Skin of body (tissue), 3 donors: ENCODE measurements at places on chromosomes 13 and 19. TPM values are rescaled to one million over a fixed set of nuclear protein-coding genes. Genes with fewer than 3 reads are reported as not detected.

DNA sequence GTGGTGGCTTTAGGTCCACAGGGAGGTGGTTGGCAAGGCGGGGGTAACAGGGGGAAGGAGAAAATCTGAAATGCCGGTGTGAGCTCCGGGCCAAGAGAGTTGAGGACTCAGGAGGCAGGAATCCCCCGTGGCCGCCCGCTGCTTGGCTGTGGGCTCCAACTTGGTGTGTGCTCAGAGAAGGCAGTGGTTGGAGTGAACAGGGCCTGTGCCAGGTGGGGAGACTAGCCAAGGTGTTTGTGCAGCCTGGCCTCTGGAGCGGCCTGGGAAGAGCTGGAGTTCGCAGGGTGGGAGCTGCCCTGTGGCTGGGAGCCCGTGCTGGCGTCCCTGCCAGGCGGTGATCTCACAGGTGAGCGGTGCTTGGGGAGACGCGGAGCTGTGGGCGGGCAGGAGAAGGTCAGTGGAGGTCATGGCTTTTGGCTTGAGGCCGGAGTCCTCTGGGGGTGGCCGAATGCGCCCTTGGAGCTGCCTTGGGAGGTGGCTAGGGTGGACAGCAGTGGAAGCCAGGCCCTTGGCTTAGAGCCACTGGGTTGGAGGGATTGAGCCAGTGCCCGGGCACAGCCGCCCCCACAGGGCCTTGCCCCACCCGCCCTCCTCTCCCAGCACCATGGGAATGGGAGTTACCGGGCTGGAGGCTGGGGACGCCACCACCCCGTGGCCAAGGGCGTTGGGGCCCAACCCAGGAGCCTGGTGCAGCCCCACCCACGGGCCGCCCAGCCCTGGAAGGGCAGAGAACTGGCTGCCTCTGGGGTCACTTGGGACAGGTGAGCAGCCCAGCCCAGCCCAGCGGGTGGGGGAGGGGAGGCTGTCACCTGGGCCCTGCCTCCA lies 7.1 kb upstream of the CIRBP start:
- no peak for DNase-seq

GRCh38 chr13:63514886-63515285 lies 2099.2 kb upstream of the PCDH20 start:
- no peak for DNase-seq

- no peak for DNase-seq
Observed at GRCh38 chr19:41265395-41266153, 1.4 kb downstream of the HNRNPUL1 start.

- DNase-seq = no peak
Observed at GRCh38 chr13:82687884-82688283, 1194.4 kb downstream of the SLITRK1 start.

F2RL3 gene
- total RNA-seq = 0.49 TPM

DNA sequence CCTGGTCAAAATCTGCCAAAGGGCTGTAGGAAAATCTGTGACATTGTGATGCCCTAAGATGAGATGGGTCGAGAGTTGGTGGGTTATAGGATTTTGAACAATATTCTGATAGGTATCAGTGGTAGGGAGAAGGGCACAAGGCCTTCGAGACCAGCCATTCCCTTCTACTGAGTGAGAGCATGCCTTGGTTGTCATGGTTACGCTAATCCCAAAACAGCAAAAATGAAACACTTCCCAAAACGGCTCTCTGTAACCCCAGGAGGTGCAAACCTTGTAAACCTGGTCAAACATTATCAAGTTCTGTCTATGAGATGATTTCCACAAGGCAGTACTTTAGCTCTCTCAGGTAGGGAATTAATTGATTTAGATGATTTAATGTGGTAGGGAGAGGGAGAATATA lies 158.7 kb upstream of the RNF113B start:
- DNase-seq = no peak
